ENCODE measurements at places on chromosomes 16 and 17. TPM values are rescaled to one million over a fixed set of nuclear protein-coding genes. Genes with fewer than 3 reads are reported as not detected.

DNA sequence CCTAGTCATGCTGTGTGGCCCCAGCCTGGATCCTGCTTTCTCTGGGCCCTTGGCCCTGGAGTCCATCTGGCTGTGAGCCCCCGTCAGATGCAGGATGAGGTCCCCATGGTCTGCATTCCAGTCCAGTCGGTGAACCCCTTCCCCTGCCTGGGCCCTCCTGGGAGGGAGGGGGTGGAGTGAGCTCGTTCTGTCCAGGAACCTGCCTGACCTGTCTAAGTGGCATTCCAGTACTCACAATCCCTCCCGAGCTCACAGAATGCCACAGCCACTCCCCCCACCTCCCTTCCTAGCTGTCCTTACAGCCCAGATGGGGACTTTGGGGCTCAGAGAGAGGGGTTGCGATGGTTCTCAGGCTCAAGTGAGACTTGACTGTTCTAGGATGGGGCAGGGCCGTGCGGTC lies 15.5 kb downstream of the SPNS2 start:
- no peak for DNase-seq

Gene KCNJ16
- not detected for total RNA-seq

GRCh38 chr16:77171745-77172635 lies 19.0 kb upstream of the MON1B start:
- no peak for DNase-seq

DNA sequence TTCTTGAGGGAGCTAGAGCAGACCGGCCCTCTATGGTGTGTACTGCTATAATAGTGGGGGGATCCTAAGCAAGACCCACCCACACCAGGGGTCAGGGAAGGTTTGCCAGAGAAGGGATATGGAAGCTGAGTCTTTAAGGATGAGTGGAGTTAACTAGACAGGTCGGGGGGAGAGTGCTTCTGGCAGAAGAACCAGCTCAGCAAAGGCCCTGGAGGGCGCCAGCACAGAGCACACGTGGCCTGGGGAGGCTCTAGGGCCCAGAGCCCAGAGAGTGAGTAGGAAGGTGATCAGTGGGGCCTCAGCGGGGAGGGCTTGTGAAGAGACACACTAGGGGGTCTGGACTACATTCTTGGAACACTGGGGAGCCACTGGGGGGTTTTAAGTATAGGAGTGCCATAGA lies 21.1 kb downstream of the NGFR start:
- DNase-seq = no peak

Gene HOXB8
- total RNA-seq = not detected

DNA sequence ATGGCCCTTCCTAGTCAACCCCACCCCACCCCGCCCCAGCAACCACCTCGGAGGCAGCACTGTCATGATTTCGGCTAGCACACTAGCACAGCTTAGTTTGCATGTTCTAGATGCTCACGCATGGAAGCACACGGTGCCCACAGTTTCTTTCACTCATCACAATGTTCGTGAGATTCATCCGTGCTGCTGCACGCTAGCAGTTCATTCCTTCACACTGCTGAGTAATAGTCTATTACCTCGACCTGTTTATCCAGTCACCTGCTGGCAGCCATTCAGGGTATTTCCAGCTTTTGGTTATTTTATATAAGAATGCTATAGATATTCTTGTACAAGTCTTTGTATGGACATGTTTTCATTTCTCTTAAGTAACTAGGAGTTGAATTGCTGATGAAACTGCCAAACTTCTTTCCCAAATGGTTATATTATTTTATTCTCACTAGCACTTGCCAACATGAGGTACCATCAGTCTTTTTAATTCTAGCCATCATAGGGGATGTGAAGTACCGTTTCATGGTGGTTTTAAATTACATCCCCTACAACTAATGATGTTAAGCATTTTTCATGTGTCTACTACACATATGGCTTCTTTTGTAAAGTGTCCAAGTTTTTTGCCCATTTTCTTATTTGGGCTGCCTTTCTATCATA lies 75.7 kb downstream of the CYTH1 start:
- no peak for DNase-seq

GRCh38 chr16:88686439-88687253 lies at the start of gene SNAI3:
SNAI3 (minus strand) TSS chr16:88686507; CDS start chr16:88686406, 101 bp downstream.
- DNase-seq = no peak

GRCh38 chr17:383771-384621 lies 31.4 kb upstream of the RPH3AL start:
- DNase-seq = no peak

DNA sequence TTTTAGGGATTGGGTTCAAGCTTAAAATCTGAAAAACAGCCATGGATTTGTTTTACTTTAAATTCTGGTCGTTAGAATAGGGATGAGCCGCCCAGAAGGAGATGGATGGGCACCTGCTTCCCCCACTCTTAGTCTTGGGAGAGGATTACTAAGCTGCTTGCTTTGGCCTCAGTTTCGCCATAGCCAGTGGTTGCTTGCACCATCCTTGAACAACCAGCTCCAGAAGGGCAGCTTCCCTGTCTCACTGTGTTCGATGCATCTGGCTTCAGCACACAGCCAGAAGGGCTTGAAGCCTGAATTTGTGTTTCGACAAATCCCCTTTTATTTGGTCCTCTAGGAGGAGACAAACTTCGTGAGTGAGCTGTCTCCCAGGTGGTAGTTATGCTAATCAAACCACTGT lies 7.1 kb downstream of the CYB5D2 start:
- DNase-seq = no peak

- no peak for DNase-seq
These were observed 5.0 kb upstream of the TRAF4 start for GRCh38 chr17:28738680-28739384.
